NCI-H1417 treated with DMSO at 0.1 percent for 48 hours (cell line): ENCODE measurements at places on chromosomes 12 and 14.

DNA sequence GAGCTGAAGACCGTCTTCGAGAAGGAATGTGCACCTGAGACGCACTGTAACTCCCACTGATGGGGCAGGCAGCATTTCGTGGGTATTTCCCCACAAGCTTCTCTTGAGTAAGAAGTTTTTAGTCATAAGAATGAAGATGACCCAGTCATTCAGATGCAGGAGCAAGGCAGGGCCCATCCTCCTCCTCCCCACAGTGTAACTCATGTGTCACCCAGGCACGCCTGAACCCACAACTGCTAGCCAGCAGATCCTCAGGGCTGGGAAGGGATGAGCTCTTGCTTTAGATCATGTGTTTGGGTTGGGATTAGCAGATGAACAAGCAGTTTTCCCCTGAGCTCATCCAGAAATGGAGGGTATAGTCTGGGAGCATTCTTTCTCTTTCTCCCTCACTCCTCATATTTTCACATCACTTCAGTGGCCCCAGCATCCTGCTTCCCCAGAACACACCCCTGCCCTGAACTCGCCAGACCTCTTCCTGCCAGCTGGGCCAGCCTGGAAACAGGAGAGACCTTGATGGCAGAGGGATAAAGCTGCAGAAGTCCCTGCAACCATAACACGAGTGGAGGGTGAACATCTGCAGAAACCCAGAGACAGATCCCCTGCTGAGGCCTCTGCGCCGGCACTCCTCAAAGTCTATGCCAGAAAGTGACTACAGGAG is 73.3 kb downstream of the B4GALNT3 start:
- no peak for DNase-seq

GRCh38 chr14:66514213-66514612 is 6.3 kb downstream of the GPHN start:
- DNase-seq, result no peak

DNA sequence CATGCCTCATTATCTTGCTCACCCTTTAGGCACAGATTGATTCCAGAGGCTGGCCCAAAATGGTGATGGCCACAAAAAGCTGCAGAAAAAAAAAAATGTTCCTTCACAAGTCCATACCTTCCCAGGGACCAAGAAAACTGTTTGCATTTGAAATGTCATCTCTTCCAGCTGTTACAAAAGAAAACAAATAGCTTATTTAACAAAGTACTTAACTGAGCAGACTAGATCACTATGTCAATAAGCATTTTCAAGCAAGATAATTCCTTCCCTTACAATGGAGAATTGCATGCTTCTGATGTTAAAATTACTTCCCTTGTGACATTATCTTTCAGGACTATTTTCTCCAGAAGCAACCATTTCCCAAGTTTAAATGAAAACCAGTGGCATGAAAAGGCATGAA is 377.9 kb upstream of the KITLG start:
- DNase-seq, result no peak

GRCh38 chr12:54689034-54689372 is 40.8 kb upstream of the DCD start:
- peak; percentile 87 for DNase-seq

GRCh38 chr14:73789989-73790581 is 61.5 kb upstream of the PTGR2 start:
- no peak for DNase-seq
